ENCODE measurements at places on chromosomes 1 and 21.

- peak; percentile 85 for DNase-seq
These were observed at the start of gene PTPN22 for GRCh38 chr1:113871597-113872113. Gene PTPN22, minus strand, starts transcription at chr1:113871712.

DNA sequence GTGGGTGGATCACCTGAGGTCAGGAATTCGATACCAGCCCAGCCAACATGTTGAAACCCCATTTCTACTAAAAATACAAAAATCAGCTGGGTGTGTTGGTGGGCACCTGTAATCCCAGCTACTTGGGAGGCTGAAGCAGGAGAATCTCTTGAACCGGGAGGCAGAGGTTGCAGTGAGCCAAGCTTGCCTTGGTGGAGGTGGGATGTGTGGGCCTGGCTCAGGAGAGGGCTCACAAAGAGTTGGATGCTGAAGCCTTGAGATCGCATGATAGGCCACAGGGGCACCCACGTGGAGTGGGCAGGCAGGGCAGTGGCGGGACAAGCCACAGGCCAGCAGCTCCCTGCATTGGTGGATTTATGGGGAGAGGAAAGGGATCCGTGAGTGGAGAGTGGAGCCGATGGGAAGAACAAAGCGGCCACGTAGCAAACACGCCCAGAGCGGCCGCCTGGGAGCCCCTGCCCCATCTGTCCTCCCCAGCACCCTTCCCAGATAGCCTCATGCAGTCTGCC, 4.4 kb downstream of the THAP3 start:
- DNase-seq, result no peak

DNA sequence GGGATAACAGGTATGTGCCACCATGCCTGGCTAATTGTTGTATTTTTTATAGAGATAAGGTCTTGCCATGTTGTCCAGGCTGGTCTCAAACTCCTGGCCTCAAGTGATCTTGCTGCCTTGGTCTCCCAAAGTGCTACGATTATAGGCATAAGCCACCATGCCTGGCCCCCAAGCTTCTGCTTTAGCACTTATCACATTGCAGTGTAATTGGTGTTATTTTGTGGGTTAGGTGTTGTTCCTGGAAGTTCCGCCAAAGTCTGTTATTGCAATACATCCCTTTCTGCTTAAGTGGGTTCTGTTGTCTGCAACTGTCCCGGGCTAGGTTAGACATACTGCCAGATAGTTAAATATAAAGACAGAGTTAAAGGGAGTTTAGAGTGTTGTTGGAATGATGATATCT, 3.4 kb downstream of the ZCCHC17 start:
- no peak for DNase-seq

DNA sequence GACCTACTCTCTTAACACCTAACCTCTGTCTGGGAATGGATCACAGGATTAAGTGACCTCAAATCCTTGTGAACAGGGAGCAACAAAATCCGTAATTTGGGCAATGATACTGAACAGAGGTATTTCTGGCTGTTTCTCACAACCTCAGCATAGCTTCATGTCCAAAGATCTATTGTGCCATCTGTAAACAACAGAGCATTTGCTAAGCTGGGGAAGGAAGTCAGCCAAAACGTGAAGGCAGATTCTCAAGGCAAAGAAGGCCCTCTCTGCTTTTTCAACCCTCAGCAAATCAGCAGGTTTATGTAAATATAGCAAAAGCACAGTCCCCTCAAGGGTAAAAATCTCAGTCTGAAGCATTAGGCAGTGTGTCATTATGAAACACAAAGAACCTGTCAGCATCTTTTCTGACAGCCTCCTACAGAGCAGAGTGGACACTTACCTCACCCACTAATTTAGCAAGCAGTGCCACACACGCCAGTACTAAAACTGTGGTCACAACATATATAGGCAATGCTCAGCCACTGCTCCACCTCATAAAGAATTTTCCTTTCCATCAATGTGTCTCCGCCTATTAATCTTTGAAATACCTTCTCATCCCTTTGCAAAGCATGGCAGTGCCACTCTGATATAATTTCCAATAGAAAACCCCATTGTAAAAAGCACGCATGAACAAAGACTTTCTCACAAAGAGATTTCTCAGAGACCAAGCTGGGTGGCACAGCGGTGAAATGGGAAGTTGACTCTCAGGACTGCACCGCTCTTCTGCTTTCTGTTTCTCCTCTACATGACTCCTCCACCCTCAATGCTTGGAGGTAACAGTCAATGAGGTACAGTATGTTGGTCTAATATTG, 188.0 kb downstream of the RERE start:
- DNase-seq, result peak; percentile 42

- no peak for DNase-seq
These were observed 14.7 kb upstream of the TSPAN1 start for GRCh38 chr1:46160212-46160611.

GRCh38 chr21:42646836-42647235, 6.6 kb upstream of the PDE9A start:
- no peak for DNase-seq

- no peak for DNase-seq
These were observed 5.4 kb downstream of the TPRG1L start for GRCh38 chr1:3630161-3630611.

DNA sequence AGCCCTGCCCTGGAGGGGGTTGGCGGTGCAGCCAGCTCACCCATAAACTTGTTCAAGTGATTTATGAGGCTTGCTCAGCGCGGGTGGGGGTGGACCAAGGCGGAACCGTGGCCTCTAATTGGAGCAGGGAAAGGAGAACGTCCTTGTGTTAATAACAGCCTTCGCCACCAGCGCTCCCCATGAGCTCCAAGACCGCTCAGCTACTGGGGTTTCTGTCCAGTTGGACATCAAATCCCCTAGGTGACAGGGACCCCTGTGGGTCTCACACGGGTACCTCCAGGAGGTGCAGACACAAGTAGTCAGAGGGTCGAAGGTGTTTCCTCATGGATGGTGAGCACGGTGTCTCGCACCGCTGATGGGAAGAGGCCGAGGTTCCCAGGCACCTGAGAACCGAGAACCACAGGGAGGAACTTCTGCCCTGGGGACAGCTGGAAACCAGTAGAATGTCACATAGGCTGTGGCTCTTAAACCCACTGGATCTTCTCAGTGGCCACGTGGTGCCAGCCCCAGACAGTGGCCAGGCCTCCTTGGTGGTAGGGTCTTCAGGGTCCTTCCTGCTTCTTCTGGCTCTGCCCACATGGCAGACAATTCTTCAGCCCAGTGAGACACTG, 3.7 kb upstream of the ACTRT2 start:
- no peak for DNase-seq

DNA sequence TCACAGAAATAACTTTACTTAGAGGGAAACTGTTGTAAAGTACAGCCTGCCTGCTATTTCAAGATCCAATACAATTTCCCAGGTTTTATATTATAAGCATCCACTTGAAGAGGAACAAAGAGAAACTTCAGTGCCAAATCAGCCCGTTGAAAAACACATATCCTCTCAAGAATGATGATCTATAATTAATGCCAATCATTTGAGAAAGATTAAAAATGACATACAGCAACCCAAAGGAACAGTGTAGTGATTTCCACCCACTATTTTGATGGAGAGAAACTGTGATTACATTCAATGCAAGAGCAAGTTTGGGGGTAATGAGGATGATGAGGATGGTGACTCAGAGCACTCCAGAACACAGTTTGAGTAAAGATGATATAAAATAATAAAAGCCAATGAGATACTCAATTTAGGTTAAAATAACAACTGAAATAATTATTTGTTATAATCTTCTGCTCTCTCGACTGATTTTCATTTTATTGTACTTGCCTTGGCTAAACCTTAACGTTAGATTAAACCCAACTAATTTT, 715.5 kb downstream of the NCAM2 start:
- DNase-seq, result peak; percentile 29

- no peak for DNase-seq
These were observed 273.1 kb upstream of the PROX1 start for GRCh38 chr1:213714645-213715044.

DNA sequence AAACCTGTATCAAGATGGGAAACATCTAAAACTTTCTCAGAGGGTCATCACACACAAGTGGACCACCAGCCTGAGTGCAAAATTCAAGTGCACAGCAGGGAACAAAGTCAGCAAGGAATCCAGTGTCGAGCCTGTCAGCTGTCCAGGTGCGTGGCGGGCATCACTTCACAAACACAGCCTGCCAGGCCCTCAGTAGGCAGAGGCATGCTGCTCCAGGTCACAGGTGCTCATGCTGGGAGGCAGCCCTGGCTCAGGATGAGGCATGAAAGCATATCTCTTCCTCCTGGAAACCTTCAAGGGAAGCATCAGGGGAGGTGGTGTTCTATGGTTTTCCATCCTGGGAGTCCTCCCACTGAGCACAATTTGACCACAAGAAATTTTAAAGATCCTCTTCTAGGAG, 6.3 kb downstream of the CD2 start:
- no peak for DNase-seq

DNA sequence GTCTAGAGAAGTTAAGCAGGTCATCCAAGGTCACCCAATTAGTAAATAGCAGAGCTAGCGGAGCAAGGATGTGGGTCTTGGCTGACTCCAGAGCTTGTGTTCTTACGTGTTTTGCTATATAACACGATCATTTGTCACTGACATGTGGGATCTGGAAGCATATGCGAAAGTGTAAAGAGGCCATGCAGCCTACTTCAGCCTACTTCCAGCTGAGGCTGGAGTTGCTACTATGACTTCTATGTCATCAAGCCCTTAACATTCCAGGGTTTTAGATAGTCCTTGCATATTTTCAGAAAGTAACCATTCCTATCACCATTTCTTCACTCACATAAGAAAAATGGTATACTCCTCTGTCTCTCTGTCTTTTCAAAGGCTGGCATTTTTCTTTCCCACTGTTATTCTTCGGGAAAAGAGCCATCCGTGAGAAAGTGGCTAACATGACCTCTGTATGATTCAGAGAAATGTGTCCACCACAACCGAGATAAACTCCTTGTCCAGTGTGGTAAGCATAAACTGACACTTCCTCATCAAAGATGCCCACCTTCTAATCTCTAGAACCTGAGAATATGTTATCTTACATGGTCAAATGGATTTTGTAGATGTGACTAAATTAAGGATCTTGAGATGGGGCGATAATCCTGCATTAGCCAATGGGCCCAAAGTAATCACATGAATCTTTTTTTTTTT, 24.0 kb upstream of the ABL2 start:
- DNase-seq, result peak; percentile 27

DNA sequence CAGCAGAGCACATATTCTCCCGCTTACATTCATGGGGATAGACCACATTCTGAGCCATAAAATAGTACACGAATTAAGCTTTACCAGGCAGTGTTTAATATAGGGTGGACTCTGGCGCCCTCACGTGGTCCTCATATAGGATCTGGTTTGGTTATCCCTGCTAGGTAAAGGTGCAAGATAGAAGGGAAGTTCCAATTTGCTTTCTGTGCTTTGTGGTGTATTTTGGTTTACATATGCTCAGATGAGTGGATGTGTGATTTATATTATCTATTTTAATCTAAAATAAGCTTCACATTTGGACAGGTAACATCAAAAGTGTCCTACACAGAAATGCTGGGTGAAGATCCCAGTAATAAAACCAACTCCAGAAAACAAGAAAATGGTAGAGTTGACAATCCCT, 3.6 kb downstream of the CR1 start:
- peak; percentile 67 for DNase-seq

GRCh38 chr21:42386034-42386591, 9.7 kb downstream of the TMPRSS3 start:
- DNase-seq, result no peak

DNA sequence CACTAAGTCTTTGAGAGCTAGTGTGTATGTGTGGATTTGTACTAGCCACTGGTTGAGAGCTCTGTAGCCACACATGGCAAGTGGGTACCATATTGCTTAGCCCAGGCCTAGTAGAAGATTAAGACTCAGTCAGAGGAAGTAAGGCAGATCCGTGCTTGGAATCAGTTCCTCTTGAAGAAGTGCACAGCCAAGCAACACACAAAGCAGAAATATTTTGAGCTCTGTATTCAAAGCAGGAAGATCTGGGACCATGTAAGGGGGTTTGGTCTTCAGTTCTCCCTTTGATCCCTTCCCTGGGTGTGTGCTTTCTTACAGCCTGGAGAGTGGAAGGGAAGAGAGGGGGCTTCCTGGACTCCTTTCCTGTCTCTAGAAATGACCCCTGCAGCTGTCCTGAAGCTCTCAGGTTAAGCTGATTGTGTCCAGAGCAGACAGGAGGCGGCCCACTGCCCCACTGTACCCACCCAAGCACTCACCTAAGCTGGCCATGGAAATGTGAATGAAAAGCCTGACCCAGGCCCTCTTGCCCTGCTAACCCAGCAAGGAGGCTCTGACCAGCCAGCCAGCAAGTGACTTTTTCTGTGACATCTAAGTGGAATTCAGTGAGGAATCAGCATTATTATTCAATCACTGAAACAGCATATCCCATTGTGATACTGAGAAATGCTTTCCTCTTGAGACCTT, 3.6 kb downstream of the ETS2 start:
- DNase-seq, result no peak

DNA sequence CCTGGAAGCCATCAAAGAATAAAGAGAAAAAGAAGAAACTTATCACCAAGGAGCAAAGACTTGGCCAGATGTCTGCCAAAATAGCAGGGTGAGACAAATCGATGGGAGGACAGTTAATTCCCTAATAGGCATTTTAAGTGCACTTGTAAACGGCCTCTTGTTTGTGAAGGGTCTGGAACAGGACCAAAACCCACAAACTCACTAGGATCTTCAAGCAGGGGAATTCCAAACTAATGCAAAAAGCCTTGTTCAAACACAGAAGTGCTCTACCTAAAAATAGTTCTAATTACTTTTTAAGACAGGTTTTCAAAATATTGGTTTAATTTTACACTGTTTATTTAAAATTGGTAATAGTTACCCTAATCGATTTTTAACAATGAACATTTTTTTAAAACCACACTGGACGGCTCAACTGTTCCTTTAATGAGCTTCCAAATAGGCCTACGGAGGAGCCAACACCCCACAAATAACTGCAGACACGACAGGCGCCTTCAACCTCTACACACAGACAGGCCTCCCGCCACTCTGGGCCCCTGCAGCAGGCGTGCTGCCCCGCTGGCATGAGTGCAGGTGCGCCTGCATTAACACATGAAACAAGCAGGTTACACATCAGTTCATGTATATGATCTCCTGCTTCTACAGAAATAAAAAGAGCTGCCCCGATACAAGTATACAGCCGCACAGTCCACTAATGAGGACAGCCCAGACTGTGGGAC, 15.8 kb downstream of the UBE2G2 start:
- DNase-seq, result peak; percentile 56

DNA sequence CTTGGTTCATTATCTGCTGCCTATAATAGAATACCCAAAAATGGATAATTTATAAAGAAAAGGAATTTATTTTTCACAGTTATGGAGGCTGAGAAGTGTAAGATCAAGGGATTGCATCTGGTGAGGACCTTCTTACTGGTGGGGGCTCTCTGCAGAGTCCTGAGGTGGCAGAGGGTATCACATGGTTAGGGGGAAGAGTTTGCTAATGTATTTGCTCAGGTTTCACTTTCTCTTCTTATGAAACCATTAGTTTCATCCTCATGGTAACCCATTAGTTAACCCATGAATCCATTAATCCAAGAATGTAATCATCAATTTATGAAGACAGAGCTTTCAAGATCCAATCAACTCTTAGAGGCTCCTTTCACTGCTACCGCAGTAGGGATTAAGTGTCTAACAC, 120.6 kb downstream of the DNM3 start:
- DNase-seq, result no peak

- no peak for DNase-seq
These were observed 69.1 kb downstream of the KAZN start for GRCh38 chr1:14667651-14667984.
